GM19239 (cell line): ENCODE measurements at places on chromosomes 3 and 15.

GRCh38 chr3:55198554-55198953 is 270.7 kb upstream of the LRTM1 start:
- DNase-seq = no peak

DNA sequence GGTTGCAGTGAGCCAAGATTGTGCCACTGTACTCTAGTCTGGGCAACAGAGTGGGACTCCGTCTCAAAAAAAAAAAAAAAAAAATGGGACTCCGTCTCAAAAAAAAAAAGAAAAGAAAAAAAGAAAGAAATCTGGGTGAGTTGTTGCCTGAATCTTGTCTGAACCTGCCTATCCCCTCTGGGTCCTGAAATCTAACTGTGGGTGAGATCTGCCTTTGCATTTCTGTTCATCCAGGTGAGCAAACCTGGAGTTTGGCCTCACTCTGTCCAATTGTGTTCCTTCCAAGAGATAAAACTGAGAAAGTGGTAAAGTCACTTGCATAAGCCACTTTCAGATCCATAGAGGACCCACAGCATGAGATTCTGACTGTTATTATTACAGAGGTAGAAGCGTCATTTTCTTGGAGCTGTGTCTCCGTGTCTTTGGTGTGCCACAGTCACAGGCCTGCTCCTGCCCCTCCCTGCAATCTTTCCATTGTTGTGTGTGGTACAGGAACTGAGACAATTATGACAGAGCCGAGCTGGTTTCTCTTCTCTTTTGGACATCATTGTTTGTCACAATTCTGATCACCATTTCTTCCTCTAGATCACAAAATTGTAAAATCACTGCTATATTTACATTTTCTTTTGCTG is 235.9 kb downstream of the LPP start:
- peak; percentile 10 for DNase-seq

- no peak for DNase-seq
Observed at GRCh38 chr3:77500721-77501120, 460.8 kb downstream of the ROBO2 start.

DNA sequence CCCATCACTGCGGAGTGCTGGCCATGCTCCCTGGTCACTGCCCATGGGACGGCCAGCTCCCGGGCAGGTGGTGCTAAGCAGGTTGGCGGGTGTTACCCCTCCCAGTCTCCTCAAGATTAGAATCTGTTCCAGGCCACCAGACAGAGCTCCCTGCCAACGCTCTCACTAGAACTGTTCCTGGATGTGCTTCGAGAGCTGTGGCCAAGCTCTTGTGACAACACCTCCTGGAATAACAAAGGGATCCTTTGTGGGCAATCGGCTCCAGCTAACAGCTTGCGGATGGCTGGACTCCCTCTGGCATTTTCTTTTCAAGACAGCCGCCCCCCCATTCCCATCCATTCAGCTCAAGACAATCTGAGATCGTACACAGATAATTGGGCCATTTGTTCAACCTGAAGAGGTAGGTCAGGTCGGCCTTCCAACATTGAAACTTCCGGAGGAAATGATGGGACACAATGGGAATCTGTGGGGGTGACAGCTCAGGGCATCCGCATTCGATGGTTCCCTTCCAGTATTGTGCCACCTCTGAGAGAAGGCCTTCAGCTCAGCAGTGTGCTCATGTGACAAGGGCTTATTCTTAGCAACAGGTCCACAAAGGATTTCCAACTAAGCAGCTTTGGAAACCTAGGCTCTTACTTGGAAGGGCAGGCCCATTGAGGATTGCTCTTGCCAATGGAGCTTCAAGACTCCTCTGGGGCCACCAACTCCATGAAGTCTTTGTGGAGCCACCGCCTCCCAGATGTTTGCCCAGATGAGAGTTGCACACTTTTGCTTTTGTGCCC is 11.6 kb upstream of the EPHB3 start:
- DNase-seq = no peak

- no peak for DNase-seq
Observed at GRCh38 chr15:101615986-101616848, 36.0 kb downstream of the TM2D3 start.
